ENCODE measurements at places on chromosomes 16 and 17.
A peak's percentile ranks its signal among the peaks of the same experiment; 100 is the strongest.

DNA sequence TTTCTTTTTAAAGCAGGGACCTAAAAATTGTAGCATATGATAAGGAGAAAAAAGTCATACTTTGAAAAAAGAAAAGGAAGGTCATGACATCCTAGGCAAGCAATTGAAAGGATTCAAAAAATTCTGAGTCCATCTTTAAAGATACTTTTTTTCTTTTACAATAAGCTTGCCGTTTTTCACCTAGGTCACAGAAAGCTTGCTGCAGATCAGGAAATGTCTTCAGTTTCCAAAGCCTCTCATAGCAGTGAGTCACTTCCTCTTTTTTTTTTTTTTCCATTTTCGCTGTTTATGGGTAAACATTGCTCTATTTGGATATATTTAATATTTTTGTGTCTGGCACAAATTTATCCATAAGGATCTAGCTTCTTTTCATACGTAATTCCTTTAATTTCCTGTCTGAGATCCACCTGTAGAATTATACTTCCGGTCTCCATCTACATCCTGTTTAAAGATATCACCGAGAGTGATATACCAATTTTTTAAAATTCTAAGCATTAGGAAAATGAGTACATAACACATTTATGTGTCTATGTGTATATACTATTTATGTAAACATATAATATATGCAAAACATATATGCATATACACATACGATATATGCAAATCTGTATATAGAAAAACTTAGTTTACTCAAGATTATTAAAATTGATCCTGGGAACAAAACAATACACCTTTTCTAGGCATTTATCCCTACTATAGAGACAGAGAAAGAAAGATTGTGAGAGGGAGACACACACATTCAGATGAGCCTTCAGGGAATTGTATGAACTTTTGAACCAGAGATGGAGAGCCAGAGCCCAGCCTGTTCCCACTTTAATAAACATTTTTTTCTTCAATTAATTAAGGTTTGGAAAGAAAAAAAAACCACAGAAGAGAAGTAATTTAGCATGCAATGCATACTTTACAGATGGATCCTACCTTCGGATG, 134.4 kb downstream of the SKAP1 start:
- DNase-seq = peak; percentile 49

GRCh38 chr17:38538906-38539305, 66.8 kb downstream of the SRCIN1 start:
- no peak for DNase-seq

GRCh38 chr16:20166531-20167235, 93.0 kb upstream of the GPR139 start:
- DNase-seq = no peak

- DNase-seq = no peak
Measured at GRCh38 chr16:12300490-12300889, 324.0 kb downstream of the SNX29 start.

GRCh38 chr17:39618246-39618913, 8.4 kb upstream of the PPP1R1B start:
- no peak for DNase-seq

GRCh38 chr17:12318571-12319266, 298.0 kb downstream of the MAP2K4 start:
- DNase-seq = no peak

DNA sequence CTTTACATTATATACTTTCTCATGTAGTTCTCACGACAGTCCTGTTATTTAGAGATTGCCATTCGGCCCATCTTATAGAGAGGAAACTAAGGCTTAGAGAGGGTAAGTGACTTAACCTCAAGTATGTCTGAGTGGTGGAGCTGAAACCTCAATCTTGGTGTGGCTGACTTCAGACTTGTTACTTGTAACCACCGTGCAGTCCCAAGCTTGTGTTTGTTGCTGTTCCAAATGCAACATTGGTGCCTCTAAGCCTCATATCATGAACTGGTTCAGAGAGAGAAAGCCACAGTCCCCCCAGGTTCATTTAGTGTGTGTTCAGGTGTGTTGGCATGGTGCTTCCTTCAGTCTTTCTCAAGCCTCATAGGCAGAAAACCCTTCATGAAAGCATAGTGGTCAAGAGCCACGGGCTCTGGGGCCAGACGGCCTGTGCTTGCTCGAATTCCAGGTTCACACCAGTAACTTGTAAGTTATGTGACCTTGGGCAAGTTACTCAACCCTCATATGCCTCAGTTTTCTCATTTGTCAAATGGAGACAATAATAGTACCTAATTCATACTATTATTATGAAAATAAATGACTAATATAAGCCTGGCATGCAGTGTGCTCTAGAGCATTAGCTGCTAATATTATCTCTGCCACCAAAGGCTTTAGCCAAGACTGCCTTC, 39.9 kb downstream of the CDH1 start:
- DNase-seq = no peak

DNA sequence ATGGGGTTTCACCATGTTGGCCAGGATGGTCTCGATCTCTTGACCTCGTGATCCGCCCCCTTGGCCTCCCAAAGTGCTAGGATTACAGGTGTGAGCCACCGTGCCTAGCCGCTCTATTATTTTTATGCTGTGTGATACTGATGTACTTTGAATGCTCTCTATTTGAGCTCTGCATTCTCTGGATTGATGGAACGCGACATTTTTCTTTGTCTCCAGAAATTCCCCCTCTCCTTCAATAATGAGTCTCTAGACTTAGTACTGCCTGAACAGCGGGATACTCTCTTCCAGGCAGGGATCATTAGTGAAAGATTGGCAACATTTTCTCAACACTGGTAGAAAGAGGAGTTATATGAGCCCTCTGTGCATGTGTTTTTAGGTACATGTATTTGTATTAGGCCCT, 93.3 kb upstream of the CLEC3A start:
- no peak for DNase-seq

DNA sequence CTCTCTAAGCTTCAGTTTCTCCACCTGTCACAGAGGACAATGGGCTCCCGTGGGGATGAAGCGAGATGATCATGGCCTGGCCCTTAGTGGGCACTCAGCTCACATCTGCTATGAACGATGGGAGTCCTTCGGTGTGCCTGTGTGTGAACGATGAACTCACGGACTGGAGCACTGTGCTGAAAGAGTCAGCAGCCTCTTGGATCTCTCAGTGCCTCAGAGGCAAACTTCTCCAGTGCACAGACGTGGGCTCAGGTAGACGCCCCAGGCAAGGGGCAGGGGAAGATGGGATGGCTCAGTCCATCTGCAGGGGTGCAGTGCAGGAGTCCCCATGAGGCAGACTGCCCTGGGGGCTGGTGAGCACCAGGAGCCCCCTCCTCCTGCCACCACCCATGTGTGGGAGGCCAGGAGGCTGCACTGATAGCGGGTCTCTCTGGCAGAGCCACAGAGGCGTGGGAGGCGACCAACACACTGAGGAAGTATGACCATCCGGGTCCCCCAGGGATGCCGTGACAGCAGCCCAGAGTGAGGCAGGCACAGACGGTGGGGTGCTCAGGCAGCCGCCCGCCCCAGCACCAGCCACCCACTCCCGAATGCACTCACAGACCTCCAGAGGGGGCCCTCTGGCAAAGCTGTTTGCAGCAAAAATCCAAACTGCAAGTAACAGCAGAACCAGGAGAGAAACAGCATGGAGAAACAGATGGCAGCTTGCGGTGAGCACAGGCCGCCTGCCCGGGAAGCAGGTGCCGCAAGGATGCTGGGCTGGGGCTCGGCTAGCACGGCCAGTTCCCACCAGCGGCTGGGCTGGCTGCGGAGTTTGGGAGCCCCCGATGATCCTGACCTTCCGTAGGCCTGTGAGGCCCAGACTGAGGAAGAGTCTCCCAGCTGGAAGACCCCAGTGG, 82.7 kb downstream of the RPH3AL start:
- DNase-seq = no peak

GRCh38 chr17:30093463-30094147, 23.0 kb upstream of the NSRP1 start:
- peak; percentile 96 for DNase-seq

- DNase-seq = no peak
Measured at GRCh38 chr17:50663812-50664374, 29.2 kb downstream of the ABCC3 start.

DNA sequence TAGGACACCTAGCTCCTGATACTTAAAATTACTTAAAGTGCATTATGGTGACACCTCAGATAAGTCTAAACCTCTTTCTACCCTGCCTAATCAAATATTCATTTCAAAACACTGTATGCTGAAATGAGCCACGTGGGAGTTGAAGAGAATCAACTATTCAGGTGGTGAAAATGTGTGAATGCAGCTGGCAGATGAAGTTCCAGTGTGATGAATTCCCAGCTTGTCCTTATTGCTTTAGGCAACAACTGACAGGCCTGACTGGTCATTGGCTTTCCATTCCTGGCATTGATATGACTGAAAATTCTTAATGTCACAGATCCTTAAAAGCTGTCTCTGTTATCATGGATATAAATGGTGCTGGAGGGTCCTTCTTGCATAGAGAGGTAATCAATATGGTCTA, 301.9 kb upstream of the TBX2 start:
- DNase-seq = no peak
